Fibroblast of villous mesenchyme (primary cell): ENCODE measurements at places on chromosomes 7 and 10.

GRCh38 chr10:64036321-64036930 lies 515.2 kb downstream of the REEP3 start:
- DNase-seq: no peak

GRCh38 chr7:73520673-73521635 lies 1.1 kb downstream of the BAZ1B start:
- peak; percentile 54 for DNase-seq

DNA sequence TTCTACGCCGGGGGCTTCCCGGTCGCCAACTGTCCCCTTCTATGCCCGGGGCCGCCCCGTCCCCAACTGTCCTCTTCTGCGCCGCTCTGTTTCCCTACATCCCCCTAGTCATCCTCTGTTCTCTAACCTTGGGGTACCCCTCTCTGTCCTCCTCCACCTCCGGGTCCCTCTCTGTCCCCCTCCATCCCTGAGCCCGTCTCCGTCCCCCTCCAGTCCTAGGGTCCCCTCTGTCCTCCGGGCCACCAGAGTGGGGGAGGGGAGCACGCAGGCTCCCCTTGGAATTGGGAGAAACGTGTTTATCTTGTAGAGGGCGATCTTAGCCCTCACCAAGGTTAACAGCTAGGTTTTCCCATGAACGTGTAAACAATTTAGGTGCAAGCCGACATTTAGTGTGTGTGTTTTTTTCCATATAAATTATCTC lies 852 bp upstream of the KLF6 start:
- peak; percentile 60 for DNase-seq

DNA sequence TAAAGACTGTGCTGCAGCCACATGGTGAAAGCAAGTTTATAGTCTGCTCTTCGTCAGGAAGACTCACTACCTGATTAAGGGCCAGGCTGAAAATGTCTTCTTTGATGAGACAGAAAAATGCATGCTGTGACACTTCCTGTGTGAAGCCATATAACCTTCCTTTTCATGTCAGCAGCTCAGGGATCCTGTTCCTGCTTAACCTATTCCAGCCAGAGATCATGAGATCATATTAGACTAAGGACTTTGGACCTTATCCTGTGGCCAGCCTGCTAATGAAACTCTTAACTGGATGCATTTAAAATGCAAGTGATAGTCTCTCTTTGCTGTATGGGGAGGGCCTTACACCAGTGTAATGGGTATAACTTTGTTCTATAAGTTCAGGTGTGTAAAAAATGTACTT lies 165.2 kb downstream of the PTEN start:
- no peak for DNase-seq

- no peak for DNase-seq
Observed at GRCh38 chr7:94123136-94123535, 119.0 kb upstream of the BET1 start.

DNA sequence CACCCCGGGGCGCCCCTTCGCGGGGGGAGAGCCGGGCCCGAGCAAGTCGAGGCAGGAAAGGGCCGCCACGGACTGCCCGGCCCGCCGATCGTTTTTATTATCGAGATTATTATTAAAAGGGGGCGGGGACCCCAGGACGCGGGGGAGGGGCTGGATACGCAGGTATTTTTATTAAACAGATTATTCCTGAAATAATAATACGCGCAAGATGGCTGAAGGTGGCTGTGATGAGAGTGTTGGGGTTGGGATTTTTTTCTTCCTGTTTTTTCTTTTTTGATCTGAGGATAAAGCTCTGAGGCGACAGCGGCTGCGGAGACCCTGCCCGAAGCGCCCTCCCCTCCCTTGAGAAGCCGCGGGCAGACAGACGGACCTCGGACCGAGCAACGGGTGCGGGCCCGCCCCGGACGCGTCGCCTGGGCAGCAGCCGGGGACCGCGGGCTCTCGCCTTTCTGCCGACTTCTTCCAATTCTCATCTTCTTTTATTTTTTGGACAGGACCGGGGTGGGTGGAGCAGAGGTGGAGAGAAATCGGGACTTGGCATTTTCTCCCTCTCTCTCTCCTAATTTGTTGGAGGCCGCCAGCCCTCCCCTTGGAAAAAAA lies 1.4 kb upstream of the TRIM8 start:
- DNase-seq: peak; percentile 71

DNA sequence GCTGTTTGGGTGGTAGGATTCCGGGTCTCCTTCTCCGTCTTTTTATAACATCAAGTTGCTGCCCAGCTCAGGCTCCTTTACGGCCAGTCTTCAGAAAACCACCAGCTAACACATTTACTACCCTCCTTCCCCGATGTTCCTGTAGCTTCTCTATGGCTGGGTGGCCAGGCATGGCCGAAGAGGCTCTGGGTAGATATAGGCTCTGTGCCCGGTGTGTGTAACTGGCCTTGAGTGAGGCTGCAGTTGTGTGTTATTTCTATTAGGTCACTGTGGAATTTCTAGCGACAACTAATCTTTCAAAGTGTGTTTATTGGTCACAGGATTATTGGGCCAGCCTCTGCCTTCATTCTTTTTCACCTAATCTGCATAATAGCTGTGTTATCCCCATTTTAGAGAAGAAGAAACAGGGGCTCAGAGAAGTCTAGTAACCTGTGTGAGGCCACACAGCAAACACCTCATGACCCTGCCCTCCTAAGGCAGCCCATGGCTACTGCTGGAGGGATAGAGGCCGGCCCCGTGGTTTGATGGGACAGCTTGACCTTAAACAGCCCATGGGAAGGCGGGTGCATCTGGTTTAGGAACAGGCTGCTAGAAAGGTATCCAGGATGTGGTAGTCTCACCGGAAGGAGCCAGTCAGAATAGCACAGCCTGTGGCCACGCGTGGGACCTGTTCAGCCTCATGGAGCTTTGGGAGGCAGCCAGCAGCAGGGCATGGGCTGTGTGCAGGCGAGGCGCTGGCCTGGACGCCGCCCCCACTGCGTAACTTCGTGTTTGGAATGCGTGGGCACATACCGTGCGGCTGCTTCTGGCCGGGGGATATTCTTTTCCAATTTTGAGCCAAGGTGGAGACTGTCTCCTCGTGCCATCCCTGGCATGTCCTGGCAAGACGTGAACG lies 29.7 kb downstream of the HTRA1 start:
- DNase-seq: no peak

GRCh38 chr7:121832347-121832746 lies 40.6 kb upstream of the PTPRZ1 start:
- DNase-seq: no peak

- DNase-seq: peak; percentile 84
Observed at GRCh38 chr7:95596198-95597063, at the start of gene PDK4. PDK4 (minus strand) TSS chr7:95596516; CDS start chr7:95596293, 223 bp downstream.

DNA sequence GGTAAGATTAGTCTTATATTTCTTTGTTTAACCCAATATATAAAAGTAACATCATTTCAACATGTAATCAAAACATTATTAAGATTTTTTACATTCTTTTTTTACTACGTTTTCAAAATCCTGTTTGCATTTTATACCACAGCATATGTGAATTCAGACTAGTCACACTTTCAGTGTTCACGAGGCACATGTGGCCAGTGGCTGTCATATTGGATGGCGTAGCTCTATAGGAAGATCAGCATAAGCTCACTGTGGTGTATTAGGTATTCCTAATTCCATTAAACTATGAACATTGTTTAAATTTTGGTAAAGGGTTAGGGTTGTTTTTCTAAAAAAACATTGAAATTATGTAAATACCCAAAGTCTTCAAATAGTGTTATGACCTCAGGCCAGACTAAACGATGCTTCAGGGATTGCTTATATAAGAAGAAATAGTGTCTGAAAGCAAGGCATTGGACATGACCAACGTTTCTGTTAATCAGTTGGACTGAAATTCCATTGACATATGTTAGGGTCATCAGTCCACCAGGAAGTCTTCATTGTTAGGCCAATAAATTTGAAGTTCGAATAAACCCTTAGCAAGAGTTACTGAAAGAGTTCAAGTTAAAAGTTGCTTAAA lies 97.0 kb downstream of the BICC1 start:
- peak; percentile 34 for DNase-seq

GRCh38 chr10:43427166-43427825 lies 9.6 kb upstream of the ZNF487 start:
- DNase-seq: no peak

DNA sequence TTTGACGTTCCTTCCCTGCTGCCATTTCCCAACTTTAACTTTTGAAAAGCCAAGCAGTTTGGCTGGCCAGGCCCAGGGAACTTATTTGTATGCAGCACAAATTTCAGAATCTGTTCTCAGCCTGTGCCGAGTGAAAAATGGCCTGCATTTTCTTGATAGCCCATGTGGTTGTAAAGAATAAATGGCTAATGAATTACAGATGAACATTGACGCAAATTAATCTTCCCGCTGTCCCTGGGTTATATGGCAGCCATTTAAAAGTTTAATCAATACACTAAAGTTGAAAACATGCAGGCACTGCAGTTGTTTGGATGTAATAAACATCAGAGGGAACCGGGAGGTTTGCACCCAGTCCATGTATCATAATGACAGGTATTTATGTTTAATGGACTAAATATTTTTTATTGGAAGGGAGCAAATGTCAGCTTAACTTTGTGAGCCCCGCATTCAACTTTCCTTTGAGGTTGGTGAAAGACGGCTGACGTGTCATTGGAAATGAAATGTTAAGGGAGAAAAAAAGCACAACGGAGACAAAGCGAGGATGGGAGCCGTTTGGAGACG lies 1092.4 kb downstream of the LRMDA start:
- peak; percentile 75 for DNase-seq

DNA sequence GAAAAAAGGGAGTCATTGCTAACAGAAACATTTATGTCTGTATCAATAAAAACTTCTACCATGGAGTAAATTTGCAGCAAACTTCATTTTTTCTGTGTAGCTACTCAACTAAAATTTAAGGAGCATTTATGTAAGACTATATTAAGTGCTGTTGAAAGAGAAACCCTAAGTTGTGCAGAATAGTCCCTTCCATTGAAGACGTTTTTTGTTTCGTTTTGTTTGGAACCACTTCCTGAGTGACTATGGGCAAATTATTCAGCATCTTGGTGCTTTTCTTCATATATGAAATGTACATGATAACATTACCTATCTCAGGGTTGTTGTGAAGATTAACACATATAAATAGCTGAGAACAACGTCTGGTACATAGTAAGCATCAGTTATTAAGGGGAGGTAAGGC lies 24.3 kb downstream of the SEM1 start:
- no peak for DNase-seq

GRCh38 chr7:40986351-40986873 lies 716.5 kb downstream of the INHBA start:
- peak; percentile 94 for DNase-seq

- peak; percentile 7 for DNase-seq
Observed at GRCh38 chr7:121195874-121196273, 132.9 kb upstream of the WNT16 start.

DNA sequence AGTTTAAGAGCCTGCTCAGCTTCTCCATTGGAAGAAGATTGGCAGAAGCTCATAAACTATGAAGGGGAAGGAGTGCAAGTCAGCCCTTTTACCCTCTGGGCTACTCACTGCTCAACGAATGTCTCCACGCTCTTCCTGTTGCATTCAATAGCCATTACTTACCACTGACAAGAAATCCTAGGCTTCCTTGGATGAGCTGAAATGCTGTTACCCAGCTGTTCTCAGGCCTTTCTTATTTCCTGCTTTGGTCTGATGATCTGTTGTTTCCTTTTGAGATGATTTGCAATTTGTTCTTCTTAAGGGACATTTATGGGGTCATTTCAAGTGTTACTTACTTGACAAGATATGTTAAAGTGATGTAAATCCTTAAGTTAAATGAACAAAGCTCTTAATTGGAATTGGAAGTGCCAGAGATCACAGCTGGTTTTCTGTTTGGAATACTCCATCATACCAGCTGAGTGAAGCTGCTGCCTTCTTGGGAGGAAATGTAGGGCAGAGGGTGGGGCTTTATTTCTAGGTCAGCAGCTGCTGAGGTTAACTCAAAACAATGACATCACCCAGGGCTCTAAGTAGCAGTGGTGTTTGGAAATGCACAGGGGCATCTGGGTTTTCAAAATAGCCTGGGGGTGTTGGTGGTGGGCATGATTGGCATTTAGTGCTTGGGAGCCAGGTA lies 170.0 kb downstream of the PRKCQ start:
- peak; percentile 89 for DNase-seq

DNA sequence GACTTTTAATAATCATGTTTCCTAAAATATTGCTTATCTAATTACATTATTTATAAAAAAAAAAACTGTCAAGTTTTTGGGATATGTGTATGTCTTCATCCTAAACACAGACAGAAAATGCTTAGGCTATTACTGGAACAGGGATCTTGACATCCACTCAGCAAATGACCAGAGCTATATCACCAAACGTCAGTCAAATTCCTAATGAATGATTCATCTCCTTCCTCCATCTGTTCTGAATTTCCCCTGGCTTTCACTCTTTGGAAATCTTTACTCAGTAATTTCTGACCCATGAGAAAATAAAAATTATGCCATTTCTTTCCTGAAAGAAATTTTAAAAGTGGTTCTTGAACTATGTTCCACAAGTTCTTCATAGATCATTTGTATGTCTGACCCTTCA lies 552.4 kb upstream of the KCND2 start:
- DNase-seq: peak; percentile 69

DNA sequence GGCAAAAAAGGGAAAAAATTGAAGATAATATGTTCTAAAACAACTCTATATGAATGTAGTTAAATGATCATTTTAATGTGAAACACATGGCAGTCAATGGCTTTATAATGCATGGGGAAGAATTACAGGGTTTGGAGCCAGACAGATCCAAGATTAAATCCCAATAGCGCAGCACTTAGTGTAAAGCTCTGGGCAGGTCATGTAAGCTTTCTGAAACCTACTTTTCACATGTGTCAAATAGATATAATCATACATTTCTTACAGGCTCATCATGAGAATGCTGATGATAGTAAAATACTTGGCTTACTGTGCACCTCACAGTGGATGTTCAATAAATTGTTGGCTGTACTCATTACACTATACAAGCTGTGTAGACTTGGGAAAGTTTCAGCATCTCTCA lies 48.0 kb upstream of the ZNF365 start:
- no peak for DNase-seq

GRCh38 chr10:86374664-86375063 lies 8.1 kb upstream of the GRID1 start:
- DNase-seq: no peak
